ENCODE measurements at places on chromosomes 1 and 21.
A peak's percentile ranks its signal among the peaks of the same experiment; 100 is the strongest.

DNA sequence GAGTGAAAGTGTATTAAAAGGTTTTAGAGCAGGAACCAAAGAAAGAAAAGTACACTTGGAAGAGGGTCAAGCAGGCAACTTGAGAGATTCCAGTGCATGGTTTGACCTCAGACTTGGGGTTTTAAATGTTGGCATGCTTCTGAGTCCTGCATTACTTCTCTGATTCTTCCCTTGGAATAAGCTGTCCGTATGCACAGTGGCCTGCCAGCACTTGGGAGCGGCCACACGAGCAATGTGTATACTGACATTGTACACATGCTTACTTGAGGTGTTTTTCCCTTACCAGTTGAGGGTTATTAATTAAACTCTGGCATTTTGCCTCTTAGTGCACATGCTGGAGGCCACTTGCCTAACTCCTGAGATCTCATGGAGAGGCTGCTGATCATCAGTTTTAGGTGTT, 786.6 kb upstream of the RGS18 start:
- no peak for DNase-seq

GRCh38 chr1:162236201-162236600, 140.5 kb downstream of the SPATA46 start:
- no peak for DNase-seq

DNA sequence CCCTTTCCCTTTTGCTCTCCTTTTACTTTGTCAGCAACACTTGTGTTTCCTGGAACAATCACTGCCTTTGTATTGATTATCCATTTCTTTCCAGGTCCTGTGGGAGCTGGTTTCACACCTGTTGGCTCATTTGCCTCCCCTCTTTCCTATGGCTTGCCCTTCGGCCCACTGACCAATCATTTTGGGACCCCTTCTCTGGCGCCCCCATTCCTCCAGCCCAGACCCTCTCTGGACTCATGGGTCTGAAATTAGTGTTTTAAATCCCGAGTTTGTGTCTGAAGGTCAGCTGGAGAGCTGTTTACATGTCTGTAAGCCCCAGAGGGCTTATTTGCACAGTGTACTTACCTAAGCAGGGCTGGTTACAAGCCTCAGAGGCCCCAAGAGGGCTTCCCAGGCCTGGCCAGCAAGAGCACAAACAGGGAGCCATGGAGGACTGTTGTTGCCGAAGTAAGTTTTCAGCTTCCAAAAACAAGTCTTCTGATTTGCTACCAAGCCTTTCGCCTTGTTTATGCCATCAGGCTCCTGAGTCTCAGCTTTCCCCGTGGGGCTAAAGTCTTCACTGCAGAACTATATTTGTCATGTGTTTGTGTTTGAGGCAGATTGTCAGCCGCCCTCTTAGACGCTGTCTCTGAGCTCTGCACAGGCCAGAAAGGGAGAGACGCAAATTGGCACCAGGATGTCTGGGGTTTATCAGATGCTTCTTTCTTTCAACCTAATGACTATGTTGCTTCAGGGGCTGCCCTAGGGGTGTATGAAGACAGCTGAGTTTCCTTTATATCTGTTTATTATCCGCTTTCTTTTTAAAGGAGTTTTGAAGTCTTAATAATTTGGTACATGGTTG, 93.0 kb downstream of the ATP1A1 start:
- no peak for DNase-seq

DNA sequence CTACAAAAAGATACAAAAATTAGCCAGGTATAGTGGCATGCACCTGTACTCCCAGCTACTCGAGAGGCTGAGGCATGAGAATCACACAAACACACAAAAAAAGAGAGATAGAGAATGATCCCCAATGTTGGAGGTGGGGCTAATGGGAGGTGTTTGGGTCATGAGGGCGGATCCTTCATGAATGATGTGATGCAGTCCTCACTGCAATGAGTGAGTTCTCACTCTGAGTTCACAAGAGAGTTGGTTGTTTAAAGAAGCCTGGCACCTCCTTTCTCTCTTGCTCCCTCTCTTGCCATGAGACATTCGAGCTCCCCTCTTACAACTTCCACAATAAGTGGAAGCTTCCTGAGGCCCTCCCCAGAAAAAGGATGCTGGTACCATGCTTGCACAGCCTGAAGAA, 17.3 kb downstream of the KCNT2 start:
- no peak for DNase-seq

DNA sequence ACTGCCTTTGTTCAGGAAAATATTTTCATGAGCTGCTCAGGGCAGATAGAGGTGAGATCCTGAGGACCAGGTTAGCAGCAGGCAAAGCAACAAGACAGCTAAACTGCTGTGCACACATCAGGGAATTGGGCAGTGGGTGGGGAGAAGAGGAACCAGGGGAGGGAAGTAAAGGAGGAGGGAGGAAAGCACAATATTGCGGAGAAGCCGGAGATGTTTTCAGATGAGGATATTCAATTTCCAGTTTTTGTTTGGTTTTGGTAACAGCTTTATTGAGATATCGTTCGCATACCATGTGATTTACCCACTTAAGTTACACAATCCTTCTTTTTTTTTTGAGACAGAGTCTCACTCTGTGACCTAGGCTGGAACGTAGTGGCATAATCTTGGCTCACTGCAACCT, 34.5 kb downstream of the EPHA10 start:
- DNase-seq, result no peak

DNA sequence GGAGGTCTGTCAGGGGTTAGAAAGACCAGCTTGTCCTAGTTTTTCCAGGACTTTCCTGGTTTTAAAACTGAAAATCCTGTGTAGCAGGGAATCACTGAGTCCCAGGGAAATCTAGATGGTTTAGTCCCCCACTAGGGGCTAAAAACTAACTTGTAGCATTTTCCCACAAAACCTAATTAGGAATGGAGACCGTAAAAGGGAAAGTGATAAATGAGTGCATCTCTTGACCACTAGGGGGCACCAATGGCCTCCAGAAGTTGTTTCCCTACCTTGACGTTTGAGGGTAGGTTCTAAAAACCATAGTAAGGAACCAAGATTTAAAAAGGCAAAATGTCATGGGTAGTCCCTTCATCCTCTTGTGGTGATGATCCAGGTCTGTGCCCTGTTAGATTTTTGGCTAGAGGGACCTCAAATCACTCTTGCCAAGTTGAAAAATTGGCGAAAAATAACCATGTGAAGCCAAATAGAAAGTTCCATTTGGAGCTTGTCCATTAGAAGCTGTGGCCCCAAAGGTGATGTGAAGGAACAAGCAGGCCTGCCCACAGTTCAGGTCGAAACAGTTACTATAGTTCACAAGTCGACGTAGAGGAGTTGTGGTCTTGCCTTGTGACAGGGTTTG, 24.5 kb downstream of the CLIC6 start:
- peak; percentile 51 for DNase-seq

DNA sequence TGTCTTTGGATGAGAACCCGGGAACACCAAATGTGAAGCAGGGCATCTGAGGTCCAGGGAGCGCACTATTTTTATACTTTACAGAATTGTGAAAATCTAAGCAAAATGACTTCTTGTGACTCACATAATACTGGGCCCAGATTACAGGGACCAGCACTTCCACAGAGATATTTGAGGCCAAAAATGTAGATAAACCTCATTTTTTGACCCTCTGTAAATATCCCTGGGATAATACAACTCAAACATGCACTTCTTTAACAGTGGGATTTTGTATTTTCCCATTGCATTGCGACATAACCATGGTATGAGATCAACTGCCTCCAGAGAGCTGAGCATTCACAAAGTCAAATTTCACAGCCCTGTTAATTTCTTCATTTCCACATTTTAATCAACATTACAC, 289.4 kb upstream of the ADGRL4 start:
- no peak for DNase-seq

GRCh38 chr21:43757601-43758000, 18.5 kb downstream of the CSTB start:
- no peak for DNase-seq

GRCh38 chr1:206518743-206519142, 11.4 kb downstream of the RASSF5 start:
- DNase-seq, result no peak

DNA sequence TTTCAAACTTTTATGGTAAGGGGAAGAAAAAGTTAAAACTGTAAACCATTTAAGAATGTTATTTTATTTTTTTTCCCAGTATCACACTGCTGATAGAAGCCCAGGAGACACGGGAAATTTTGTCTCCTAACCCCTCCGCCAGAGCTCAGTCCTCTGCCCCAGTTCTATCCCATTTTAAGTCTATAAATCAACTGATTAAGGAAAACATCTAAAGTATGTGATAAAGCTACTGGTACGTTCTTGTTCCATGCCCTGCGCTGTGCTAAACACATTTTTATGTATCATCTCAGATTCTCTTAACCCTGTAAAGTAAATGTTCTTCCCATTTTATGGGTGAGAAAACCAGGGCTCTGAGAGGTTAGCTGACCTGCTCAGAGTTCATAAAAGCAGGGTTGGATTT, 34.7 kb downstream of the NIPAL3 start:
- no peak for DNase-seq

DNA sequence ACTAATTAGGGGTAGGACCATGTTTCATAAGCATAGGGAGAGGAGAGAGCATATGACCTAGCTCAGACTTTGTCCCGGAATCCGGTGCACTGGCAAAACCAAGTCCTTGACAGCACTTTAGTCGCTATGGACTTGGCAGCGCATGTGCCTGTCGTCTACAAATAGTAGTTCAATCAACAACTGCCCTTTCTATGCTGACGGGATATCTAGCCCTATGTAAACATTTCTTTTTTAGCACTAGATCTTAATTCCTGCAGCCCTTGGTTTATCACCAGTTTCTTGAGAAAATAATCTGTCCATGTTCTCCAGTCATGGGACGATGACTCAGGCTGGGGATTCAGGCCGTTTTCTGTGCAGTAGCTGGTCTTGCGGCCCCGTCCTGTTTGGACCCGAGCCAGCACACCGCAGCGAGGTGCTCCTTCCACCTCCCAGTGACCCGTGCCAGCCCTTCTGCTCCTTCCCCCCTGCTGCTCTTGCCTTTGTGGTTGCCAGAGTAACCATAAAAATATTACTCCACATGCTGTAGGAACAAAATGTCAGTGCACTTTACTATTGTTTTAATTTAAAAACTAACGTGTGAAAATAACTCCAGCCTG, 8.6 kb upstream of the MT1HL1 start:
- no peak for DNase-seq

DNA sequence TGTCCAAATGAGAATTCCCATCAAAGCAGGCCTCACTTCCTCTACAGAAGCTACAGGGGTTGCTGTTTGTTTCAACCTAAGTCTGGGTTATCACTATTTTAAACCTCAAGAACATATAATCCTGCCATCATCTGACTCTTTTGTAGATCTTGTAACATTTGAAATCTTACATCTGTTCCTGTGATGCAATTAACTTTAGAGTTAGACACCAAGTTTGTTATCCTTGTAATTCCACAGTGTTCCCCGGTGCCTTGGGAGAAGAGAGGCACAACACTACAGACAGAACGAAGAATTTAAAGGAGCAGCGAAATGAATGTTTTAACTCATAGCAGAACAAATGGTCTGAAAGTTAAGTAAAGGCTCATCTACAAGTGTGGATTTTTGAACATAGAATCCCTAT, 116.1 kb downstream of the UCHL5 start:
- no peak for DNase-seq

- DNase-seq, result peak; percentile 55
These were observed 1.3 kb downstream of the ZBTB7B start for GRCh38 chr1:155003766-155004351.

- no peak for DNase-seq
These were observed 220.7 kb downstream of the LTN1 start for GRCh38 chr21:28771790-28772501.

DNA sequence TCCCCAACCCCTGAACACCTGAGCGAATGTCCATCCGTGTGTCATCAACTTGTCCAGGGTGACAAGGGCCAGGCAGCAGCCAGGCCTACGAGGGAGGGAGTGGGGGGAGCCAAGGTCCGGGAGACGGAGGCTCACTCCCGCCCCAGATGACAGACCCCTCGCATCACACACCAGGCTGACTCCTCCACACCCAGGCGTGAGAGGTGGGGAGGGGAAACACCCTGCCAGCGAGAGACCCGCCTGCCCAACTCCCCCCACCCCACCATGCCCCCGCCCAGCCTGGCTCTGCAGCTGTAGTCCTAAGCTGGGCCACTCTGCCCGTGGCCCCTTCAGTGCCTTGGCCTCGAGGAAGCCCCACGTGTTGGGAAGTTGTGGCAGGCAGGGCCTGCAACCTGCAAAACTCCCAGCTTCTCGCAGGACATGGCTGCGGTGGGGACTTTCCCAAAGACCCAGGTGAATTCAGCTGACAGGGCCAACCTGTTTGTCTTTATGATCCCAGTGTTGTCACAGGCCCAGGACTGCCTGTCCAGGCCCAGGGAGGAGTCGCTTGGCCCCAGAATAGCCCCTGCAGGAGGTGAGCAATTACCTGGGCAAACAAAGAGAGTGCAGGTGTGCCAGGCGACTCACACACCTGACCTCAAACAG, 62.9 kb downstream of the RIPK4 start:
- no peak for DNase-seq

DNA sequence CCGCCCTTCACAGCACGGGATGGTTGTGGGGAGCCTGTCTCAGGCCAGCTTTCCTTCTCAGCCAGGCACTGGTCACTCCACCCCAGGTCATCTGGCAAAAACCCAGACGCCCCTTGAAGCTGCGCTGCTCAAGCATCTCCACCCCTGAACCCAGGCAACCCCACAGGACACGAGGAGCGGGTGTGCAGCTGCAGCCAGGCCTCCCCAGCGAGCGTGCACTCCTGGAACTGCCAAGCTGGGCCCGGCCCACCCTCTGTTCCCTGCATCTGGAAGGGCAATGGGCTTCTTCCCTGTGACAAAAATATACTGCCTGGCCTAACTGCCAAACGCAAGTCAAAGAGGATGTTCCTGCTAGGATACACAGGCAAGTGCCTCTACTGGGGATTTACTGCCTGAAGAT, 39.7 kb downstream of the SLC66A1 start:
- no peak for DNase-seq

GRCh38 chr1:178060789-178061556, 32.9 kb upstream of the RASAL2 start:
- no peak for DNase-seq

DNA sequence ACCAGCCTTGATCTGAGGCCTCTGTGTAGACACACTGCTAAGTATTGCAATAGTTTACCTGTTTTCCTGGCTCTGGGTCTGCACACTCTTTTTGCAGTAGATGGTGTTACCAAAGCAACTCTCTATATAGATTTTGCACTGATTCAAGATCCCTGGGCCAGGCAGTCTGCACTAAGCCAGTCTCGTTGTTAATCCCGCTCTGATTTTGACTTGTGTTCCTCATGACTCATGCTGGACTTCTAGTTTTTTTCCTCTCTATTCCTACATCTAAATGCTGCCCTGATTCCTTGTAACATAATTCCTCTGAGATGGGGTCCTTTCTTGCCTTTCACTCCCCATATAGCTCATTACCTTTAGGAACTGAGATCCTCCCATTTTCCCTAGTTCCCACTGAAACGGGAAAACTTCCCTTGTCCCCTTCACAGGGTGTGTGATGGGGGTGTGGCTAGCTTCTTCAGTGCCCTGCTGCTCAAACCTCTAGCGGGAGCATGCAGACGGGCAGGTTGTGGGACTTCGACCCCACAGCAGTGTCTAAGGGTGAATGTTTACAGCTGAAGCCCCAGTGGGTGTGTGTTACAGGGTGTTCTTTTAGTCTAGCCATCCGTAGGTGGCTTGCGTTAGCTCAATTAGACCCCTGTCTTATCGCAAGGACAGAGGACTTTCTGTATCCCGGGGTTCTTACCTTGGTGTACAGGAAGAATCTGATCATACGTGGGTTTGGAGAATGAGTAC, 106.5 kb upstream of the RAB3GAP2 start:
- no peak for DNase-seq
